Inflammatory macrophage treated with lipopolysaccharide for 1 hour (primary cell): ENCODE measurements at places on chromosomes 2 and 18.

DNA sequence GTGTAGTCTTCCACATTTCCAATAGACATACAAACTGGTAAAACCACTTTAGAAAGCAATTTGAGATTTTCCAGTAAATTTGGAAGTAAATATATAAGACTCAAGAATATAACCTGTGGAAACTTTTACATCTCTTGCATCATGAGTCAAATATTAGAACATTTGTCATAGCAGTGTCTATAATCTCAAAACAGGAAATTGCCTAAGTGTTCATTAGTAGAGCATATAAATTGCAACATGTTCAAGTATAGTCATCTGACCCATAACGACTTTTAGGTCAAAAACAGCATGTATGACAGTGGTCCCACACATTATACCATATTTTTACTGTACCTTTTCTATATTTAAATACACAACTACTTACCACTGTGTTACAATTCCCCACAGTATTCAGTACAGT, 555.9 kb upstream of the VRK2 start:
- peak; percentile 43 for DNase-seq

DNA sequence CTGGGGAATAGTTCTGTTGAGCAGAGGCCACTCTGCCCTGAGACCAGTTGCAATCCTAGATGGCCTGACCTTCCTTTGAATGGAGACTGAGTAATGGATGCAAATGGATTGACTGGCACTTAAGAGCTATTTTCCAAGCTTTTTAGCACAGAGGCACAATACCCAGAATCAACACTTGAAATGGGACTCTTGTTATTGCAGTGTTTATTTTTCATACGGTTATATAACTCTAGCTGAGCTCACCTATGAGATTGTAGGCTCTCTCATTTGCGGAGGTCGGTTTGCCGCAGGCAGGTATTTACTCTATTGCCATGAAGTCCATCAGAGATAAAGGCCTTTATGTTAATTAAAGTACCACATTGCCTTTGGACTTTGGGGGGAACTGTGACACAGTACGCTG, 422.3 kb upstream of the CELF4 start:
- no peak for DNase-seq

DNA sequence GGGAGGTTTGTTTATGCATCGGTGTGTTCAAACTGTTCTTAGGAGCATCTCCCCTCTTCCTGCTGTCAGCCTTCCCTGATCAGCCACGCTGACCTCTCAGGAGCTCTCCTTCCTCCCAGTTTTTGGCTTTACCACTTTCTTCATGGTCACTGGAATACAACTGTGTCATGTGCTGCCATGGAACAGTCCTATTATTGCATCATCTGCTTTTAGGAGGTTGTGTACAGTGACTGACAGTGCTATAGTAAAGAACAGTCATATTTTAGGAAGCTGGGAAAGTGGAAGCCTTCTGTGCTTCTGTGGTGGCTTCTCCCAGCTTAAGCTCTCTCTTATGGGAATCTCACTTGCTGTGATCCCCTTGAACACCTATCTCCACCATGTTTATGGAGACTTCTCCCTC, 165.5 kb downstream of the TPGS2 start:
- DNase-seq: no peak

GRCh38 chr2:77602771-77603170, 80.6 kb upstream of the LRRTM4 start:
- DNase-seq: no peak

DNA sequence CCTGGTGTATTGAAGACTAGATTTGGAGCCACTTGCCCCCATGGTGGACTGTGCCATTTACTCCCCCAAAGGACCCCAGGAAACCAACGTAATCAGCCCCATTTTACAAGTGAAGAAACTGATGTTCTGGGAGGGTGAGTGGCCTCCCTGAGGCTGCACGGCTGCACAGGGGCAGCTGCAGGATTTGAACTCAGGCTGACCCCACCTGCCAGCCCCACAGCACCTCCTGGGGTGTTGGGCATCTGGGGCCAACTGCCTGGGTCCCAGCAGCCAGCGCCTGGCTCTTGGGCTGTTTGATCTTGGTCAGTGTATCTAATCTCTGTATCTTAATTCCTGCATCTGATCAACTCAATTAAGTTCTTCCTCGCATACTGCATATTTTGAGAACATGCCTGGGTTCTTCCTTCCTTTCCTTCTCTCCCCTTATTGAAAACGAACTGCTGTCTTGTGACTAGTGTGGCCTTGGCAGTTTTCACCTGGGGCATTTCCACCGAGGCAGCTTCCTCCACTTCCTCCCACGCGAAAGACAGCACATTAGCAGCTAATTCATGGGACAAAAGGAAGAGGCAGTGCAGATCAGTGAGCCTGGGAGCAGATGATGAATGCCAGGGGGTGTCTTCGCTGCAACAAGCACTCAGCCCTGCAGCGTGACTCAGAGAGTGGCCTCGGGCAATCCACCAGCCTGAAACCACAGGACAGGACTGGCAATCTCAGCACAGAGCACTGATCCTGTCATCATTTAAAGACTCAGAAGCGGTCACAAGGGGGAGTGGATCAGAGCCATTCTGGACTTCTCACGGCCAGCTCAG, 184.1 kb upstream of the RAB12 start:
- no peak for DNase-seq

DNA sequence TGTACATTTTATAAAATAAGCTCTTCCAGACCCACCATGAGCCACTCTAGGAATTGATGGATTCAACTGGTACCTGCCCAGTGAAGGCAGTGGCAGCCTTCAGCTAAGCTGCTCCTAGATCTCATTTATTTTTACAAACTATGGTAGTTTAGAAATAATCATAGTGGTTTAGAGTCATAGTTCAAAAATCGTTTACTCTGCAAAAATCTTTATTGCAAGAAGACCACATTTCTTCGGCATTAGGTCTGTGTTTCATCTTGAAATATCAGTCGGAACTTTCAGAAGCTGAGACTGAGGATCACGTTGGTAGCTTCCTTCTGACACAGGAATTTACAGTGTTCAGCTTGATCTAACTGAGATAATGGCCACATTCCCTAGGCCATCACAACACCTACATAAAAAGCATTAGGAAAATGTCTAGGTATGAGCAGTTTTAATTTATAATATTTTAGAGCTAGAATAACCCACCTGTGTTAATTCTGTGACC, 206.2 kb upstream of the PID1 start:
- DNase-seq: no peak

DNA sequence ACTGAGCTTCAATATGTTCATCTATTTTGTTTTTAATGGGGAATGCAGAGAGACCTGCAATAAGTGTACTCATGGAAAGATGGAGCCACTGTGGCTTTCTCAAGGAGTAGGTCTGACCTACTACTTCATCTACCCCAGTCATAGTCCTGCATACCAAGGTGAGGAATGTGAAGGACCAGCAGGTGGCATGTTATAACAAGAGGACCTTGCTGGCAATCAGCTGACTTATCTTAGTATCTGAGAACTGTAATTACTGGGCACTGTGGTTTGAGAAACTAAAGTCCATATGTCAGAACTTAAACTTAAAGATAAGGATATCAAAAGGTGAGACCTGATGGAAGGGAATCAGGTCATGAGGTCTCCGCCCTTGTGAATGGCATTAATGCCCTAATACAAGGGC, 1104.2 kb downstream of the BCL11A start:
- no peak for DNase-seq

GRCh38 chr2:46706264-46706983, 209.2 kb downstream of the MCFD2 start:
- DNase-seq: no peak

- DNase-seq: no peak
Measured at GRCh38 chr2:45711224-45711623, 59.7 kb downstream of the PRKCE start.

- peak; percentile 17 for DNase-seq
Measured at GRCh38 chr18:24432618-24433017, 6.1 kb downstream of the IMPACT start.

- no peak for DNase-seq
Measured at GRCh38 chr2:158038901-158039300, 62.8 kb upstream of the UPP2 start.

- DNase-seq: no peak
Measured at GRCh38 chr2:167271932-167272331, 383.7 kb downstream of the XIRP2 start.

GRCh38 chr2:183078163-183078463, 434 bp upstream of the DUSP19 start:
- DNase-seq: peak; percentile 1

DNA sequence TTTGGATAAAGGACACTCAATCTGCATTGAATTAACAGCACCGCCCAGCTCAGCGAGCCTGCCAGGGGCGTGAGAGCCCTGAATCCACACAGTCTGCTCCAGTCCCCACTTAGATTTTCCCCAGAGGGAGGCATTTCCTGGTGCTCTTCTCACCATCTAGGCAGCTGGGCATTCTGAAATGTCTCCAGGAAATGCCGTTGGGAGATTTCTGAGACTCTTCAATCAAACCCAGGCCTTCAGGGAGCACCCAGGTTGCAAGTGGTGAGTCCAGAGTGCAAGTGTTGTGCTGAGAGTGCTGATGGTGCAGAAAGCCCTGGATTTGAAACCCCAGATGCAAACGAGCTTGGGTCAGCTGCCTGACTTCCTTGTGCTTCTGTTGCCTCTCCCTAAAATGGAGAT, 23.4 kb upstream of the TMEM37 start:
- DNase-seq: no peak

- DNase-seq: no peak
Measured at GRCh38 chr2:202249521-202250253, 11.3 kb upstream of the SUMO1 start.

DNA sequence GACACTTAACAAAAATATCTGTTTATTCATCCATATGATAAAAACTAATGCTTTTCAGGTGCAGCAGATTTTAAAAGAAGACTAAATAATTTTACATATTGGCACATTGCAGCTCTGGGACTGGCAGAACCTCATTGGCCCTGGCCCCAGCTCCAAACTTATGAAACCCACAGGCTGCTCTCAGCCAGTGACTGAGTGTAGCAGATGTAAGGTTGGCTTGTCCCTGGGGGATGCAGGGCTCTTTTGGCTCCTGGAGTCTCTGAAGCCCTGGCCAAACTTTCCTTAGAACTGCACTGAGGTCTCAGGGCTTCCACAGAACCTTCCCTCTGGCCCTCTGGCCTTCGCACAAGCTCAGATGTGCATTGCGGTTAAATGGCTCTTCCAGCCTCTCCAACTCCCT, 725.0 kb upstream of the SOX11 start:
- no peak for DNase-seq

- DNase-seq: no peak
Measured at GRCh38 chr2:201183365-201183727, 405 bp downstream of the CASP10 start.

- peak; percentile 22 for DNase-seq
Measured at GRCh38 chr2:181304011-181304844, 153.0 kb upstream of the ITGA4 start.

- no peak for DNase-seq
Measured at GRCh38 chr2:20745924-20746555, 76.9 kb downstream of the LDAH start.

DNA sequence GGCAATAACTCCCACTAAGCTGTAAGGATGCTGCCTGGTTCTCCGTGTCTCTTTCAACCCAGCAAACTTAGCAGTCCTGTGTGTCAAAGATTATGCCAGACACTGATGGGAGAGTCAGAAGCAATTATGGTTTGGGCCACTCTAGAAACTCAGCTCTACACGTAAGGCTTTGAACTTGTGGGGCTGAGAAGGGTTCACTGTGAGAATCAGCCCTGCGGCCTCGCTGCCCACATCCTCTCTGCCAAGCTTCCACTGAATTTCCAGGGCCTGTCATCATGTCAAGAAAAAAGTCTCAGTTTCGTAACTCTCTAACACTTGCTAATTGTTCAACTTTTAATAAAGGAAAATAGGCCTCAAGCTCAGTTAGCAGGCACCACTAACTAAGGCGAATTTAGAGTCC, 308.8 kb upstream of the LYPD1 start:
- DNase-seq: no peak

DNA sequence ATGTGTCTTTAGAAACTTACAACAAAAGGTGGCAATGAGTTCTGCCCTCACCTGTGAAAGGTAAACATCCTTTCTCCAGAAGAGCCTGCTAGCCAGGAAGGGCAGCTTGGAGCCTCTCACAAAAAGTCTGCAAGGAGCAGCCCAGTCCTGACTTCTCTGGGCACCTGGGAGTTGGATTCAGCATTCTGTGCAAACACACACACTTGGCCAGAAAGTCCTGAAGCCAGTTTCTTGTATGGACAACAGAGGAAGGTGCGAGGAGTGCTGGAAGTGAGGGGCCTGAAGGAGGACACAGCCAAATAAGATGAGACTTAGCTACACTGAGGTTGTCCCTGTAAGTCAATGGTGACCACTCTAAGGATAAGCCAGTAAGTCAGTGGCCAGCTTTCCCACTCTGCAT, 52.4 kb upstream of the SLC1A4 start:
- no peak for DNase-seq

- no peak for DNase-seq
Measured at GRCh38 chr2:196899976-196900375, 26.5 kb downstream of the PGAP1 start.

GRCh38 chr18:78069784-78070664, 820.4 kb downstream of the GALR1 start:
- no peak for DNase-seq

GRCh38 chr2:96114903-96115581, 1.3 kb downstream of the ADRA2B start:
- DNase-seq: no peak

GRCh38 chr2:6880200-6880733, 2.7 kb downstream of the RSAD2 start:
- DNase-seq: no peak

- no peak for DNase-seq
Measured at GRCh38 chr2:205654878-205655605, 27.3 kb upstream of the NRP2 start.

- no peak for DNase-seq
Measured at GRCh38 chr2:202426751-202427150, 50.6 kb downstream of the BMPR2 start.

DNA sequence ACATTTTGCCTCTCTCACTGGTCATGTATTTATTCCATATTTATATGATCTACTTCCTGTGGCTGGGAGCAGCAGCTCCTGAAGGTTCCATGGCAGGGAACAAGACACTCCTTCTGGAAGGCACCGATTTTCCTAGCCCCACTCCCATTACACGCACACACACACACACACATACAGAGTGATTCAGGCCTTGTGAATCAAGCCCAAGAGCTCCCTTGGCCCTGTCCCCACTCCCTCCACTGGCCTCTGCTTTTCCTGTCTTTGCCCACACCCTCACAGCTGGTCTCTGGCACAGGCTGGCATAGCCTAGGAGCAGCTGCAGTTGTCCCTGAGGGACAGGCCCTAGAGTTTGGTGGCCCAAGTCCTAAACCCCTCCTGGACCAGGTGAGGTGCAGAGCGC, 201.7 kb downstream of the NAPG start:
- DNase-seq: no peak

- DNase-seq: no peak
Measured at GRCh38 chr2:7994397-7994951, 687.4 kb upstream of the ID2 start.

GRCh38 chr2:23756593-23757292, 170.2 kb downstream of the ATAD2B start:
- no peak for DNase-seq

GRCh38 chr2:232886632-232887031, 16.6 kb downstream of the SNORC start:
- no peak for DNase-seq

- no peak for DNase-seq
Measured at GRCh38 chr2:161161074-161161706, 962 bp downstream of the TANK start.
